ENCODE measurements at places on chromosomes 12 and 14.

GRCh38 chr12:64918801-64919200, 94.4 kb downstream of the TBC1D30 start:
- DNase-seq, result no peak

DNA sequence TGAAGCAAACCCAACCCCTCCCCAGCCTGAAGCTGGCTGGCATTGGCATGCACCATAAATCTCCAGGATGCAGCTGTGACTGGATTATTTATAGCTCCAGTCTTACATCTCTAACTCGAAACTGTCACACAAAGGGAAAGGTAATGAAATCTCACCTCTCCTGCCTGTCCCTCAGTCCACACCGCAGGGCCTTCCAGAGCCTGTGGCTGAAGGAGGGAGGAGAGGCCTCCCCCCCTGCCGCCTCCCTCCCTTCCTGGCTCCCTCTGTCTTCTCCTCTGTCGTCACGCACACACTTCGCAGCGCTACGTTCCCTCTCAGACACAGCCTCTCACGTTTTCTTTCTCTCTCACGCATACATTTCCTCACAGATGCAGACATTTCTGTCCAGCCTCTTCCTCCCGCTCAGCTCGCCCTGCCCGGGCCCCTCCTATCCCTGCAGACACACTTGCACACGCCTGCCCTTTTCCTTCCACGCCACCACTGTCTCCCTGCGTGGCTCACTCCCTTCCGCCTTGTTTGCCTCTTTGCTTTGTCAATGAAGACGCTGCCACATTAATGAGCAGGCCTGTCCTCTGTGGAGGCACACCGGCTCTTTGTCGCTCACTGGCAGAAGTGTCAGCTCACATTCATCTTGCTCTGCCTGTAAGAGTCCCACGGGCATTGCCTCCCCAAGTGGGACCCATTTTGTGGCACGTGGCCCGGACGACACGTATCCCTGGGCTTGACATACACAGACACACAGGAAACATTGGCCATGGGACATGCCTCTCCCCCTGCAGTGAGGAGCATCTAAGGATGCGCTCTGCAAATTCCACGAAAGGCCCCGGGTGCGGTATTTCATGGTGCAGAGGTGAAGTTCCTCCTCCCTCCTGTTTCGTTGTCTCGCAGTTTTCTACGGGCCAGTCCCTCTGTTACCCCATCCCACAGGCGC, 27.9 kb downstream of the IRF2BPL start:
- peak; percentile 41 for DNase-seq

GRCh38 chr14:23478109-23478759, 8.7 kb downstream of the NGDN start:
- DNase-seq, result no peak

- no peak for DNase-seq
Observed at GRCh38 chr14:93329965-93330608, 2.7 kb downstream of the BTBD7 start.

DNA sequence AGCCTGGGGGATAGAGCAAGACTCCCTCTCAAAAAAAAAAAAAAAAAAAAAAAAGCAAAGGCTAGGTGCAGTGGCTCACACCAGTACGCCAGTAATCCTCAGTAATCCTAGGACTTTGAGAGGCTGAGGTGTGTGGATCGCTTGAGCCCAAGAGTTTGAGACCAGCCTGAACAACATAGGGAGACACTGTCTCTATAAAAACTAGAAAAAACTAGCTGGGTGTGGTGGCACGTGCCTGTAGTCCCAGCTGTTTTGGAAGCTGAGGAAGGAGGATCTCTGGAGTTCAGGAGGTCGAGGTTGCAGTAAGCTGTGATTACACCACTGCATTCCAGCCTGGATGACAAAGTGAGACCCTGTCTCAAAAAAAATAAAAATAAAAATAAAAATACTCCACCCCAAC, 8.9 kb upstream of the RBM25 start:
- DNase-seq, result no peak

GRCh38 chr12:104505095-104505818, 48.5 kb downstream of the CHST11 start:
- peak; percentile 79 for DNase-seq

- DNase-seq, result no peak
Observed at GRCh38 chr14:85248881-85249635, 280.9 kb upstream of the FLRT2 start.

DNA sequence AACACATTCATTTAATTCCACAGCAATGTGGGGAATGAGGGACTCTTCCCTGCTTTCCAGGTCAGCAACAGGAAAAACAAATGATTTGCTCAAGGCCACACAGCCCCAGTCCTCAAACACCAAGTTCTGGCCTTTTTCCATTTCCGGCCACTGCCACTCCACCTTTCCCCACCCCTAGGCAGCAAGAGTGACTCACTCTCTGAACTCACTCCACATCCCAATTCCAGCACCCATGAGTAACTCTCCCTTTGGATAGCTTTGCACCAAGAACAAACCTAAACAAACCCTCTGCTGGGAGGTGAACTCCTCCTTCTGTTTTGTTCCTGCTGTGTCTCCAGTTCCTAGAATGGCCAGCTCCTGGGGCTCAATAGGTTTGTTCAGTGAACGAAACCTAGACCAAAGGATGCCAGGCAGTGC, 30.4 kb upstream of the PLEKHG6 start:
- no peak for DNase-seq

- no peak for DNase-seq
Observed at GRCh38 chr14:22721213-22721612, 45.3 kb upstream of the OXA1L start.

DNA sequence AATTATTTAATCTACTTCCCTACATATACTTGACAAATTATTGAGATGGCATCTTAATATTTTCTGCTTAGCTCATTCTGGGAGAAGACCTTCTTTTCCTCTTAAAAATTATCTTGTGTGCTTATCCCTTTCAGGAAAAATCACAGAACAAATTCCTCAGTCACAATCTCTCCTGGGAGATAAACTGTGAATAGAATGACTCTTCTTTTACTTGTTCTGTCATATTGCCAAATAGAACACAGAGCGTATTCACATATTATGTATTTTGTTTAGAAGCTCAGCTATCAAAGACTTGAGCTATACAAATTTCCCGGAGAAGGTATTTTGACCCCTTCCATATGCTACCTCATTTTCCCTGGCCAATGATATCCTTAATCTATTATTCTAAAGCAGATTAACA, 146.7 kb downstream of the TMEM117 start:
- DNase-seq, result no peak

All from NCI-H1436 treated with DMSO at 0.1 percent for 48 hours (cell line).